ENCODE measurements at places on chromosomes 5 and 9.

DNA sequence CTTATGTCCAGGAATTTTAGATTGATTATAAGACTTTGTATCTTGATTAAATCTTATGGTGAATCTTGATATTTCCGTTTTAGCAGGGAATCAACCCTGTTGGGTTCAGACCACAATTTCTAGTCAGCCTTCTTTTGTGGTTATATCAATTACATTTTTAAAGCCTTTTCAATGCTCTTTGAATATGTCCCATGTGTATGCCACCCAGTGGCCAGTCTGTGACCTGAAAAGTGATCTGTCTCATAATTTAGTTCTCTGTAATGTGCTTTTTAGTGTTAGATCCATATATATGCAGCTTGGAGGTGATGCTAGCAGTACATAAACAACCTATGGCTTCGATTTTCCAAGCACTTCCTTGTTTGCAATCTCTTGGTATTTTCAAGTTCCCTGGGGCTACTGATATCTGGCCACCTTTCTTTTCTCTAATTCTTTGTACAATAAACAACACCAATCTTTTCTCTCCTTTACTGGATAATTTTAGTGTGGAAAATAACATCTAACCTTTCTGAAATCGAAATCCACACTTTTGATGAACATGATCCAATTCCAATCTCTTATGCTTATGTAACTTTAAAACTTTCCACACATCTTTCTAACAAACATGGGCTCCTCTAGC is 28.8 kb downstream of the PDE8B start:
- DNase-seq = no peak

GRCh38 chr5:136772491-136772890 is 407.1 kb upstream of the TRPC7 start:
- DNase-seq = no peak

DNA sequence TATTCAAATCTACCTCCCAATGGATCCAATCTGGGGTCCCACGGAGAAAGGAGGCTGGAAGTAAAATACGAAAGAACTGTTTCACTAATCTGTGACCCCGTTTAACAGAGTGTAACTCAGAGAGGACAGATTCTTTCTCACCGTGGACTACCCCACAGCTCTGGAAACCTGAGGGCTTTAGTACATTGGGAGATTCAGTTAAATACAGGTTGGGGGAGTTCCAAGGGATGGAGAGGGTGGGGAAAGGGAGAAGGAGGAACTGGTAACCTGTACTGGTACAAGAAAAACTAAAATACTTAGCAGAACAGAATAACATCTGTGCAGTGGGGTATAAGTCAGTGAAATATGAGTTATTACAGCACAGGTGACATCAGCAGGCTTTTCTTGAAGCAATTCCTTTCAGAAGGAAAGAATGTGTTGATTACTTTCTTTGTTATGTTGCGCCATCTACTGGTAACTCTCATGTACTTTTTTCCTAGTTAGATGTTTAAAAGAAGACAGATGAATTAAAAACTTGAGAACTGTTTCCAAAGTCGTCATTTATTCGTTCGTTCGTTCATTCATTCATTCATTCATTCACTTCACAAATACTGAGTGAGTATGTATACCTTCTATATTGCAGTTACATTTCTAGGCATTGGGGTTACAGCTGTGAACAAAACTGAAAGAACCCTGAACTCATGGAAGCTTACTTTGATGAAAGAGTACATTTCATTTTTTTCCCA is 30.0 kb upstream of the STOM start:
- no peak for DNase-seq

DNA sequence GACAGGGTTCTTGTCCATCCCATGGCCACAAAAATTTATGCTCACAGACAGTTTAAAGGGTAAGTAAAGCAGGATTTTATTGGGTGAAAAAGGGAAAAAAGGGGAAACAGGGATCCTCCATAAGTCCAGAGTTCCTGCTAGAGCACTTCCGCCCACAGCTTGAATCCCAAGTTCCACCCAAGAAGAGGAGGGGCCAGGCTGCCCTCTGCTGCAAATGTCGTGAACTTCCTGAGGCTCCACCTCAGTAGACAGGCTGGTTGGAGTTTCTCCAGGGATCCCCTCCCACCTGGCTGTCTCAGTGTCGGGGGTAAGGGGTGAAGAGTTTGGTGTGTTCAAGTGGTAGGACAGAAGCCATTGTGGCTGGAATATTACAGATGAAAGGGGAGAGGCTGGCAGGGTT is 275.0 kb upstream of the SGCD start:
- DNase-seq = no peak

GRCh38 chr9:98263482-98264357 is 8.3 kb upstream of the TBC1D2 start:
- peak; percentile 75 for DNase-seq

- no peak for DNase-seq
Measured at GRCh38 chr5:9726931-9727330, 96.8 kb upstream of the TAS2R1 start.

DNA sequence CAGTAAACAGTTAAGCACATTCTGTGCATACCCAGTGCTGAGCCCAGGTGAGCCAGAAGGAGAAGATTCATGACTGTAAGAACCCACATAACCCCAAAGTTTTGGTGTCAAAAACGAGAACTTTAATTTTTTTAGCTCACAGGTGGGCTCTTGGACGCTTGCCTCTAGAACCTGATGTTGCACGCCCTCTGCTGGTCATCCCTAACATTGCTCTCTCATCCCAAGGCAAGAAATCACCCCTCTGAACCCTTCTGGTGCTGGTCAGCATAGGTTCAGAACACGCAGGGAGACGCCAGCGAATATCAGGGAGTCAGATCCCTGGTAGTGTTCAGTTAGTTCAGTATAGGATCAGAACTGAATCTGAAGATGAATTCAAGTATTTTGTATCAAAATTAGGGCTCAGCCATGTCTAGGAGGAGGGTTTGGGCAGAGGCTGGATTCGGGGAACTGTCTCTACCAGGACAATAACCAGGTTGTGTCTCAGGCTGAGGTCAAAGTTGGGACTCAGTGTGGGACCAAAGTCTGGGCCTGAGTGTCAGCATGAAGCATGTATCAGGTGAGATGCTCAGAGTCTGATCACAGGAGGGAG is 4.1 kb upstream of the DNAJB5 start:
- DNase-seq = no peak

DNA sequence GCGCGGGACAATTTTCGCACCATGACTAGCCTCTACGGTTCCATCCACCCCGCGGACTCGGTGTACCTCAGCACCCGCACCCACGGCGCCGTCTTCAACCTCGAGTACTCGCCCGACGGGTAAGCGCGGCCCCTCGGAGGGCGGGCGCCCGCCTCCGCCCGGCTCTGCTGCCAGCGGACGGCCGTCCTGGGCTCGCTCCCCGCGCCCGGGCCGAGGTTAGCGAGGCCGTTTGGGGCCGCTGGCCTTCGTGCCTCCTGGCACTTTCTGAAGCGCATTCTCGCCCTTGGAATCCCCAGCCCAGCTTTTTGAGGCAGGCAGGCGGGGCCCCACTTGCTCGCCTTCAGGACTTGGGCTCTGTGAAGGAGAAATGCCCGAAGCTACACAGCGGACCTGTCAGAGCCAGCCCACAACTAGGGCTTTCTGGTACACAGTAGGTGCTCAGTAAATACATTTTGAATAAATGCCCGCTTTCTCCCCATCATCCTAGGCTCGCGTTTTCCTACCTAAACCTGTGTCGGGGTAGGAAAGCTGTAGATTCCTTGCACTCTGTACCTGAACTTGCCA is 772 bp downstream of the DCAF10 start:
- DNase-seq = no peak

GRCh38 chr9:123727332-123727731 is 202.6 kb downstream of the DENND1A start:
- DNase-seq = no peak

DNA sequence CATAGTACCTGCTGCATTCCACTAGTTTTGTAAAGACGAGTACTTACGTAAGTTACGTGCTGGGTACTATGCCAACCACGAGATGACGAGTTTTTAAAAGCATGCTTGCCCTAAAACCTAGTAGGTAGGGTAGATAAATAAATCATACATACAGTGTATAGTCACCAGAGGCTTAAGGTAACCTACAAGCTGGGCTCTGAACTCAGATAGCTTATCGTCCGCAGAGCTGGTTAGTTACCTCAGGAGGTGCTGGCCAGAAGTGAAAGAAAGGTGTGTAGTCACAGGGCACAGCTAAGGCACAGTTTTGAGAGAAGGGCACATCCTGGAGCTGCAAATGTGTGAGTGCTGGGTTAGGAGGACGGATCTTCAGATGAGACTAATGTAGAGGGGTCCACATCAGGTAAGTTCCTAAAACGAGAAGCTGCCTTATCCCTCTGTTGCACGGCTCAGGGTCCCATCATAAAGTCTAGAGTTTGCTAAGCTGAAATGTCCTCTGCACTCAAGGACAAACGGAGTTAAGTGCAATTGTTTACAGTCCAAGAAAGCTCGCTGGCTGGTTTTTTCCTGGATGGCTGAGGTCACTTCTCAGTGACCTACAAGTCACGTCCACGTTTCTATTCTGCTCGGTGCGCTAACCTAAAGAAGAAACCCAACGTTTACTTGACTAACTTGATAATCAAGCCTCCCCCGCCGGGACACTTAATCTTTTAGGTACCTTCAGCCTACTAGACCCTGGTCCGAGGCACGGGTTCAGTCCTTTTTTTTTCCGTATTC is 1.1 kb upstream of the SNX24 start:
- DNase-seq = no peak

GRCh38 chr5:6436715-6437331 is 11.8 kb upstream of the UBE2QL1 start:
- DNase-seq = no peak

DNA sequence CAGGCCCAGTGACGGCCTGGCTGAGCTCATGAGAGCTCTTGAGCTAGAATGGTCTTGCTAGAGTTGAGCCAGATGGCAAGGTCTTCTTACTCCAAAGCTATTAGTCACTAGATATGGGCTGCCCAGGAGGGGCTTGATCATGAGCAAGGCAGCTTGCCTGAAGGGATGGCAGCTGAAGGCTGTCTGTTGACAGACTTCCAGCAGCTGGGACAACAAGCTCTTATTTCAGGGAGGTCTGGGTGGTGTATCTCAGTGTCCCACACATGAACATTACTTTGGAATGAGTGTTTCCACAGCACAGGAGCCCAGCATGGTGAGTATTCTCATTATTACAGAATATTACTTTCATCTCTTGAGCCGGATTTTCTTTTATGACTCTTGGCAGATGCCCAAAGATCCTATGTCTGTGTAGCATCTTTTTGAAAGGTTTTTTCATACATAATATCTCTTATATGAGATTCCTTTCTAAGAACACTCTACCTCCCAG is 414.1 kb downstream of the ARHGEF28 start:
- no peak for DNase-seq

DNA sequence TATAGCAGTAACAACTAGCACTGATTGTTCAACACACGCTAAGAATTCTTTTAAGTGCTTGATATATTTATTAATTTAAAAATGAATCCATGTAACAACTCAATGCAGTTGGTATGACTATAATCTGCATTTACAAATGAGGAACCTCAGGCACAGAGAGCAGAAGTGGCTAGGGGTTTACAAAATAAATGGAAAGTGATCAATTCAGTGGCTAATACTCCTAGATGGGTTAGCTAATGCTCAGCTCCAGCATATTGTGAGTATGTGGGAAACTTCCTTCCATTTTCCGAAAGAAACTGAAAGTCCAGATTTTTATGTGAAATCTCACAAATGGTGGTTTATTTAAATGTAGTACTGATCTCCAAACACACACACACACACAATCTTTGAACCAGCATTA is 128.0 kb downstream of the RFX3 start:
- no peak for DNase-seq

GRCh38 chr5:114412510-114413171 is 50.8 kb downstream of the KCNN2 start:
- DNase-seq = no peak
